ENCODE measurements at places on chromosomes 6 and 20.
A peak's percentile ranks its signal among the peaks of the same experiment; 100 is the strongest.

- DNase-seq: peak; percentile 57
Measured at GRCh38 chr6:36130667-36131510, 576 bp downstream of the MAPK13 start.

DNA sequence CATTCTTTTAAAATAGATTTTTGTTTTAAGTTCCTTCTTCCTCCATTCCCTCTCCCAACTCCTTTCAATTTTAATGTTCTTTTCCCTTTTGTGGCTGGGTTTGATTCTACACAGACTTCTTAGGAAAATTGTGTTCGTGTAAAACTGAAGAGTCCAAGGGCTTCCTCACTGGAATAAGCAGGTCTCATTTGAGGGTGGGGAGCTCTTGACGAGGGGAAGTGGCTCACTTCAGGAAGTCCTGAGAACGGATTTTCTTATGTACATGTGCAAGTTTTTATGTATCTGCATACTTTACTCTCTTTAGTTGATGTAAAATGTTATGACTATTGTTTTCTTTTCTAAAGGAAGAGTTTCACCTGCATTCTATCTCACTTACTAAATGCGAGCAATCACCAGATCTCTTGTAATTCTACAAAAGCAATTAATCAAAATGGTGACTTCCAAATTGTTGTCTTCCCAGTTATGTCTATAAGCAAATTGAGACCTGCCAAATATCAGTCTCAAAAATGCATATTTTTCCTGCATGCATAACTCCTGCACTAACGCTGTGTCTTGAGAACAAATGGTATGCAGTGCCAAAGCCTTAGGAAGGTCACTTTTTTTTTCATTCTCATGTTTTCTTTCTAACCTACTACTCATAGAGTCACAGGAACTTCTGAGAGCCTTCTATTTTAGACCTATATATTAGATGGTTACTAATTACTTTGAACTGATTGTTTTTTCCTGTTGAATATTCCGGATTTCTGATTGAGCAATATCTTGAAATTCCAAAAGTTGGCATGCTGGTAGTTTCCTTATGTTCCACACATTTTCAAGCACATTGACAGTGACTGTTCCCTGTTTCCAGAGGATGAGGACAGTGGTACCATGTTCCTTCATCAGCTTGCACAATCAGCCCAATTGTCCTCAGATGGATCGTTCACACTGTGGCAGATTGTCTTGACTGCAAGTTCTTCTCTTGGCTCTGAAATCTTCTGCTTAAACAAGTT is 251.9 kb upstream of the PRDM1 start:
- DNase-seq: no peak

GRCh38 chr20:46773680-46774079 is 64.2 kb downstream of the SLC2A10 start:
- no peak for DNase-seq

GRCh38 chr6:125207956-125208355 is 54.4 kb downstream of the TPD52L1 start:
- DNase-seq: no peak

- DNase-seq: no peak
Measured at GRCh38 chr6:958488-958887, 265.5 kb upstream of the EXOC2 start.

GRCh38 chr6:138222901-138223546 is 4.7 kb upstream of the PBOV1 start:
- no peak for DNase-seq

Data from CD4-positive, alpha-beta T cell treated with Interleukin-1 beta for 1 hour (primary cell).